ENCODE measurements at places on chromosomes 1 and 21.
A peak's percentile ranks its signal among the peaks of the same experiment; 100 is the strongest.

- DNase-seq: peak; percentile 4
Observed at GRCh38 chr1:36829066-36829465, 205.2 kb downstream of the GRIK3 start.

DNA sequence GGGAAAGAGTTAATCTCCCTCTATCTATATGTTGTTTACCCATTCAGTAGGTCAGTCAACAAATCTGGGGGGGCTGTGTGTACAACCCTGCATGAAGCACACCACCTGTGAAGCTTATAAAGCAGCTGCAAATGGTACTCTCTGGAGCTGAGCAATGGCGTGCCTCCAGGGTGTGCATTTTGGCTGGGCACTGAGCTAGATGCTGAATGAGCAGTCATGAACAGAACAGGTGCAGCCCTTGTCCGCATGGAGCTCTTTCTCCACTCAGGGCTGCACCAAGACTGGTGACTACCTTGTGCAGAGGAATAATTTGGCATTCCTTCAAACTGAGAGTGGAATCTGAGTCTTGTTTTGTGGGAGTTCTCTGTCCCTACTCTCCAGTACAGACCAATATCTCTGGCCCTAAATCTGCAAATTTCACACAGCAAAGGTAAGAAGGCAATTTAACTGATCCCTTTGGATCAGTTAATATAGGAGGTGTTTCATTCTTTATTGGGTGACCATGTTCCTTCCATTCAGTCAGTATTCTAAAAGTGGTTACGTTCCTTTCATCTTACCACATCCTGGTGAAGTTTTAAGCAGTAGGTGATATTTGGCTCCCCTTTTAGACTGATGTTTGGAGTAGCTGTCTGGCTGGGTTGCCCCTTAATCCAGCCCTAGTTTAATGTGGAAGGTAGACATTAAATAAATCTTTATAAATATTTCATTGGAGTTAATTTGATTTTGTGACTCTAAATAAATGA is 76.0 kb downstream of the GPR88 start:
- DNase-seq: no peak

GRCh38 chr1:42379794-42380585 is 602 bp upstream of the RIMKLA start:
- DNase-seq: peak; percentile 17

DNA sequence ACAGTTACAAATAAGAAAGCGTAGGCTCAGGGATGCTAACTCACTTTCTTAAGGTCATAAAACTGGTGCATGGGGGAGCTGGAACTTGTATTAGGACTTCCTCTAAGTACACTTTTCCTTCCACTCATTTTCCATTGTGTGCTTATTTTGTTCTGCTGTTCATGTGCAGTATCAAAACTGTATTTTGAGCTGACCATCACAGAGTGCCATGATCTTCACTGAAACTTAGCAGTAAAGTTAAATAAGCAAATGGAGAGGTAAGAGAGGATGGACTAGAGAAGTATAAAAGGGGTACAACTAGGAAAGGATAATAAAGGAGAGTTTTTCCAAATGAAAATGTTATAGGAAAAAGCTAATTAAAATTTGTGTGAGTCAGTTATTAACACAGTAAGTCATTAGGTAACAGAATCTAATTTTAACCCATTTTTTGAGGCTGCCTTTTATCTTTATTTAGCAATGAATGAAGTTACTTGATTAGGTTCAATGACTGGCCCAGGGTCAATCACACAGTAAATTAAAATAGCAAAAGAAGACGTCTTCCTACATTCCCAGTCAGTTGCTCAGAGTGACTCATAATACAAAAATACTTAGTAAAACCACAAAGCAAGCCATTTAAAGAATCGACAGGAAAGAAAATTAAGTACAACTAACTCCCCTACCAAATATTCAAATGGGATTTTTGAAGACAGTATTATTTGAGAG is 165.8 kb upstream of the C1orf105 start:
- peak; percentile 85 for DNase-seq

DNA sequence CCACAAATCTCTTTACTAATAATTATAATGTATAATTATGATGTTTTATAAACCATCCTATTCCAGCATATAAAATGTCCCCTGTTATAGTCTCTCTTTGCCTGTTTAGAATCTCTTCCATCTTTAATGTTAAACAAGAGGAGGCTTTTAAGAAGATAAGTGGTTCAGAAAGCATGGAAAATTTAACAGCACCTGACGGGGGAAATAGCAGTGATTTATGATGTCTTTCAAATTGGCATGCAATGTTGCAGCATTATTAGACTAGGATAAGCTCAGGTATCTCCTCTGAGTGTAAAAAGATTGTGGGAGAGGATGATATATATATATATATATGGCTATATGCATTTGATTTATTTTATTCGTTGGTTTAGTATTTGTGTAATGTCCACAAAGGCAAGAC is 24.4 kb downstream of the GIPC2 start:
- no peak for DNase-seq

- no peak for DNase-seq
Observed at GRCh38 chr1:26372039-26372438, 511 bp downstream of the ZNF683 start.

DNA sequence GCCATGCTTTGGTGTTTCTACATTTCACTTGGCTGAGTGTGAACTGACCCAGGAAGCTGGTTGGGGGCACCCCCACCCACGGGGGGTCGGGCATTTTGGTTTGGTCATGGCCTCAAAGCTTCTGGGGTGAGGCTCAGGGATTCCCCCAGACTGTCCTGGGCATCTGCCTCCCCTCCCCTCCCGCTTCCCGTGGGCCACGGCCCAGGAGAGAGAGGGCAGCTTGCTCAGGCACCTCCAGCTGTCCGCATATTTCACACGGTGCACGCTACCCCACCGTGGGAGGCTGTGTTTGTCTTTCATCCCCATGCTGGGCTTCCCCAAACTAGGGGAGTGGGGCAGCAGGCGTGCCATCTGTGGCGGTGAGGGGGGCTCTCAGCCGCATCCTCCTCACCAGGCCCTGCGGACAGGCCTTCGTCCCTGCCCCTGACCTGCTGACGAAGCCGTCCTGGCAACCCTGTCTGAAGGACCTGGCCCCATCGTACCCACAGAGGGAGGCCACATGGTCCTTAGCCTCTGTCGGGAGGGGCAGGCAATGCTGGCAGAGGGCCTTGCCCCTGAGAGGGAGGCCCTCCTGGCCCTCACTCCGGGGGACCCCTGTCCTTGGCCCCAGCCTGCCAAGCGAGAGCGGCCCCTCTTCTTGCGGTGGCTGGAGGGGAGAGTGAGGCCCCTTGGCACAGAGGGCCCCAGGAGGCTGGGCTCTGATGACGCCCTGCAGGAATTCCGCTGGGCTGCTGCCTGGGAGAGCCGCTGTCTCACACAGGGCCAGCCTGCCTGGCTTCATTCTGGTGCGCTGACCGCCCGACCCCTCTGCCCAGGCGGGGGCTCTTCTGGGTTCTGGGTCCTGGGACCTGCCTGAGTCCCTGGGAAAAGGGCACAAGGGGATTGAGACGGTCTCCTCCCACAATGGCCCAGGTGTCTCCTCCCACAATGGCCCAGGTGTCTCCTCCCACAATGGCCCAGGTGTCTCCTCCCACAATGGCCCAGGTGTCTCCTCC is 22.1 kb downstream of the TP73 start:
- DNase-seq: peak; percentile 47

GRCh38 chr1:24351247-24351646 is 32.1 kb downstream of the GRHL3 start:
- DNase-seq: no peak

- DNase-seq: peak; percentile 15
Observed at GRCh38 chr1:228004331-228004855, 2.4 kb upstream of the WNT3A start.

Measured in LHCN-M2 (cell line).